ENCODE measurements at places on chromosomes 12 and 14. TPM values are rescaled to one million over a fixed set of nuclear protein-coding genes. Genes with fewer than 3 reads are reported as not detected.
A peak's percentile ranks its signal among the peaks of the same experiment; 100 is the strongest.

- no peak for DNase-seq
These were observed 891 bp downstream of the SPRYD4 start for GRCh38 chr12:56469007-56469930.

- no peak for DNase-seq
These were observed 49.5 kb upstream of the METAP2 start for GRCh38 chr12:95424271-95424994.

DNA sequence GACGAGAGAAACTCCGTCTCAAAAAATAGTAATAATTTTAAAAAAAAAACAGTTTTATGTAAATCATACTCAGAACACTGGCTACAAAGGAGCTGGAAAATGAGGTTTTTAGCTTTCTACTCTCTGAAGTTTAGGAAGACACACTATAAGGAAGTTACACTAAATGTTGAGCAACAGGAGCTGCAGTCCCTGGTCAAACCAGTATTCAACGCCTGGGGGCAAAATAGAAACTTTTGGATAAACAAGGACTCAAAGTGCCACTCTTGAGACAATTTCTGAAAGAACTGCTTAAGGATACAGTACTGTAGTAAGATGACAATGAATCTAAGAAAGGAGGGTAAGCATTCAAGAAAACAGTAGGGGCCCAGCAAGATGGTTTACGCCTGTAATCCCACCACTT, 29.3 kb downstream of the ACTR6 start:
- peak; percentile 75 for DNase-seq

DNA sequence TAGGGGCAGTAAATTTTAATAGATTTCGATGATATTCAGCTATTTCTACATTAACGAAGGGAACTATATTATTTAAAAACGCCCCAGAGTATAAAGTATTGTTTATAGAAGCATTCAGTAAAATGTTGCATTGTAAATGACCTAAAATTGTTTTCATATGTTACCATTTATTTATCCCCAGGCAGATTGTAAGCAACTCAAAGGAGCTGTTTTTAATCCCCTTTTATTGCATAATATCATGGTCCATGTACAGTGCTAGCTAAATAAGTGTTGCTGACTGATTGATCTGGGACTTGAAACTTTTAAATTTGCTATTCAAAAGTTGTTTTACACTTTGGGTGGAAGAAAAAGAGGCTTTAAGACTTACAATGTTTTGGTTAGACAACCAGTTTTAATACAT, 199.0 kb upstream of the SLC38A2 start:
- DNase-seq, result no peak

DNA sequence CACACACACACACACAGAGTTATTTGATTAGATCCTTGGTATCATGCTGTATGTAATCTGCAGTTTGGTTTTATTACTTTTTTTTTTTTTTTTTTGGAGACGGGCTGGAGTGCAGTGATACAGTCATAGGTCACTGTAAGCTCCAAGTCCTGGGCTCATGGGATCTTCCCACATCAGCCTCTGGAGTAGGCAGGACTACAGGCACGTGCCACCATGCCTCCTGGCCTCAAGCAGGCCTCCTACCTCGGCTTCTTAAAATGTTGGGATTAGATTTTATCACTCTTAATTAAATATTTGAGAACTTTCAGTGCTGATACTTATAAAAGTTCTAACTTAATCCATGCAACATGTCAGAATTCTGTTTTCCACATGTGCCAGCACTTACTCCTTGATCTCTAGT, 31.3 kb upstream of the PSEN1 start:
- DNase-seq, result no peak

- peak; percentile 31 for DNase-seq
These were observed 10.8 kb downstream of the PLA2G1B start for GRCh38 chr12:120316798-120317223.

DNA sequence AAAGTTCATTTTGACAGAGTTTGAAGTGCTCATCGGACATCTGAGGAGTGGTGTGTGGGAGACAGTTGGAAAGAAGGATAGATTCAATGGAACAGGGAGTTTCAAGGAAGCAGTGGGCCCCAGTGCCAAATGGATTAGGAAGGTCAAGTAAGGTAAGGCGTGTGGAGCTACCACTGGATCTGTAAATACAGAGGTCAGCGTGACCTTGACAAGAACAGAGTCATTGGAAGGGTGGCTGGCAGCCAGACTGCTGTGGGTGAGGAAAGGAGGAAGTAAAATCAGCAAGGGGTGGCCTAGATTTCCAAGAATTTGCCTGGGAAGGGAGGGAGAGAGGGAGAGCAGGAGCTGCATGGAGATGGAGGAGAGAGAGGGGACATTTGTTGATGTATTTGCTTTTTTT, 68.2 kb upstream of the IGF1 start:
- no peak for DNase-seq

DNA sequence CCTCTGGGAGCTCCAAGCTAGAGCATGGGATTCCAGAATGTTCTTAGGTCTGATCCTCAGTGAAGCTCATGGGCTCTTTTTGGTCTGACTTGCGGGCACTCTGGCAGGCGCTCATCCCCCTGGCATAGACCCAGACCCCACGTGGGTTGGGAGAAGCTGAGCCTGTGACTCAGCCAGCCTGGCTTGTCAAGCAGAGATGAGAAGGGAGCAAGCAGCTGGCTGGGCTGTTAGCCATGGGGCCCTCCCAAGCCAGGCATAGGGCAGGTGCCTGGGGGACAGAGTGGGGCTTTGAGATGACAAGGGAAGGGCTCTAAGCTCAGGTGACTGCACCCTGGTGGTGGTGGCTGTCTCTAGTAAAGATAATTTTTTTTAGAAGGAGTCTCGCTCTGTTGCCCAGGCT, 80.3 kb upstream of the NOS1 start:
- DNase-seq, result no peak

DNA sequence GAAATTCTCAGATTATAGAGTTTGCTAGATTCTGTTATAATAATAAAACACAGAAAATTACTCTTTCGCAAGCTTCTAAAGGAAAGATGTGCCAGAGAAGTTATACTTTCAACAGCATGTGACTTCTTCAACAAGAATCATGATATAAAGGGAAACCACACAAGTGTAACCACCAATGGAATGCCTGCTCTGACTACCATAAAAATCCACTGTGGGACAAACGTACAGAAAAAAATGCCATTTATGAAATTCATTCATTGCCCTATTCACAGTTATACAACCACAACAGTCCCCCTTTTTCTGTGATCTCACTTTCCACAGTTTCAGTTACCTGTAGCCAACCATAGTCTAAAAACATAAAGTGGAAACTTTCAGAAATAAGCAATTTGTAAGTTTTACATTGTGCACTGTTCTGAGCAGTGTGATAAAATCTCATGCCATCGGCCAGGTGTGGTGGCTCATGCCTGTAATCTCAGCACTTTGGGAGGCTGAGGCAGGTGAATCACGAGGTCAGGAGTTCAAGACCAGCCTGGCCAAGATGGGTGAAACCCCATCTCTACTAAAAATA, 3.2 kb downstream of the CATSPERB start:
- no peak for DNase-seq

GRCh38 chr12:112239020-112239419, 113.7 kb downstream of the TRAFD1 start:
- DNase-seq, result no peak

GRCh38 chr12:50085615-50086072, 502 bp downstream of the SMARCD1 start:
- DNase-seq, result peak; percentile 24

DNA sequence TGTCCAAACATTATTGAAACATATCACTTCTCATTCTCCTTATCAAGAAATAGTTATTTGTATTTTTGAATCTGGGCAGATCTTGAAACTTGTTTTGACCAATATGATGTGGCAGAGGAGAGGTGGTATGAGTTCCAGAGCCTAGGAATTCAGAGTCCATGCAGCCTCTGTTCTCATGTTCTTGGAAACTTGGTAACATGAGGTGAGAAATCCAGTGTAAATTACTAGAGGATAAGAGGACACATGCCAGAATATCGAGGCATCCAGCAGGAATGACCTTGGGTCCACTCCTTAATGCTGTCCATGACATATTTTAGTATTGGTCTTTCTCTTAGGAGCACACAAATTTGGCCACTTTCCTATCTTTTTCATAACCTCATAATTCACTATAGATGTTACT, 1374.6 kb downstream of the FSCB start:
- no peak for DNase-seq

GRCh38 chr12:109581856-109582255, 8.3 kb downstream of the MVK start:
- DNase-seq, result peak; percentile 96

DNA sequence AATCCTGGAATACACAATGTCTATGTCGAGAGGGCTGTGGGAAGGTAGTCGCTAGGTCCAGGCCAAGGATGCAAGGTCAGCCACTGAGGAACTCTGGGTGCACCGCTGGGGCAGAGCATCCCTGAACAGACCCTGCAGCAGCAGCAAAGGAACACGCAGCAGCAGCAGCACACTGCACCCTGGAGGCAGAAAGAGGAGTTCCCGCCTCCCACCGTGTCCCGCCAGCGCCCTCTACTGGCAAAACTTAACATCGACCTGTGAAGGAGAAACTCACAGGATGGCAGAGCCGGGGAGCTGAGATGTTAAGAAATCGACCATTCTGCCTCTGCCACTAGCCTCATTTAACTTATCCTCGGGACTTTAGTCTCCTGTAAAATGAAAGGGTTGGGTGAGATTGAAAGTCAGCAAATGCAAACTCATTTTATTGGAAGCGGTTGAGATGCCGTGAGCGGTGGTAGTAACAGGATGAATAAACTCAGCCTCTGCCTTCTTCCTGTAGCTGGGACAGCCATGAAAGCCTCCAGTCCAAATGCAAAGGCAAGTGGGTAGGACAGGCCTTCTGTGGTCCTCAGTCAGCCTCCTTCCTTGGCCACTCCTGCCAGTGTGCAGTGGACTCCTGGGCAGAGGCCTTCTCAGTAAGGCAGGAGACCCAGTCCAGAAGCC, 45.6 kb downstream of the STAB2 start:
- peak; percentile 70 for DNase-seq

GRCh38 chr12:52191841-52192791, at the start of gene KRT80:
TSS of gene KRT80 (minus strand) at chr12:52192014. CDS start at chr12:52191902, 112 bp downstream.
- DNase-seq, result peak; percentile 97

DNA sequence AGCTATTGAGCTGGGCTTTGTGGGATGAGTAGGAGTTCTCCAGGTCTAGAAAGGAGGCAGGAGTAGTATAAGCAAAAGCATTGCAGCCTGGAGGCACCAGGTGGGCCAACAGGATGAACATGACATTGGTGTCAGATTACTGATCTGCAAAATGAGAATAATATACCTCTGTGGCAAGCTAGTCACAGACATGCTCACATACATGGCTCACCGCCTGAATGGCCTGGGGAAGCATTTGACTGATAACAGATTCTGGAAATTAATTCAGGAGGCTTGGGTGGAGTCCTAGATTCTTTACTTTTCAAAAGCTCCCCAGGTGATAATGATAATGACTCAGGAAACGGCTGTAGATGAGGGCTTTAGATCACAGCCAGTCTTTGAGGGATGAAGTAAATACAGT, 709 bp downstream of the TCL1B start:
- no peak for DNase-seq

DNA sequence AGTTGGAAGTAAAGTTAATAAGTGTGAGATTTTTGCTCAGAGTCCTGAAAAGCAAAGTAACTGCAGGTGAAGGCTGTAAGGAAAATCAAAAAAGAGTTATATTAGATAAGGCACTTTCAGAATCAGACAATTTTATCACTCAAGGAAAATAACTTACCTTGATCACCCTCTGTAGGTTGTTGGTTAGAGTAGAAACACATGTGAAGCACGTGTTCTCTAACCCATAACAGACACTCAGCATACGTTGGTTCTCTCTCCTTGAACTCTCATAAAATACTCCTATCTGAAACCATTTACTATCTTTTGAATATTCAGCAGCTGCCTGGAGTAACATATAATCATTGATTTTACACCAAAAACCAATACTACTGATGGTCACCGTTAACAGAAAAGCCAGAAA, 335.5 kb downstream of the KCNH5 start:
- no peak for DNase-seq

GRCh38 chr14:37466623-37467088, 128.4 kb downstream of the FOXA1 start:
- DNase-seq, result no peak

- DNase-seq, result no peak
These were observed 16.8 kb downstream of the GALNT6 start for GRCh38 chr12:51374361-51374760.

DNA sequence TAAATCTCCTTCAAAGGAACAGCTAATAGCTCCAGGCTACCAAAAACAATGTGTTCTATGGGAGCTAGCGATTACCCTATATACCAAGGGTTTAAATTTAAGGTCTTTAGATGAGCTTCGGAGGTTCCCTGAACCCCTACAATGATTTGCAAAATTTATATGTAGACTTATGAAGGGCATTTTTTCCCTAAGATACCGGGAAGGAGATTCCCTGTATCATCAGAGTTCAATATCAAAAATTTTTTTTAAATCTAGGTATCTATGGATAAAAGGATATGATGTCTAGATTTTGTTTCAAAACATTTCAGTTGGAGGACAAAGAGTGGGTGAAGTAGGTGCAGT, 17.9 kb upstream of the COL2A1 start:
- DNase-seq, result no peak

Gene CDKN3
- total RNA-seq, result 38.1 TPM

Gene CLEC4C
- total RNA-seq, result not detected

Gene PELI2
- not detected for total RNA-seq

Gene P2RX2
- total RNA-seq, result not detected

Gene DHRS4
- total RNA-seq, result 30.9 TPM

Gene GPR65
- total RNA-seq, result not detected

All from mammary epithelial cell (primary cell).